ENCODE measurements at places on chromosomes 16 and 17.

DNA sequence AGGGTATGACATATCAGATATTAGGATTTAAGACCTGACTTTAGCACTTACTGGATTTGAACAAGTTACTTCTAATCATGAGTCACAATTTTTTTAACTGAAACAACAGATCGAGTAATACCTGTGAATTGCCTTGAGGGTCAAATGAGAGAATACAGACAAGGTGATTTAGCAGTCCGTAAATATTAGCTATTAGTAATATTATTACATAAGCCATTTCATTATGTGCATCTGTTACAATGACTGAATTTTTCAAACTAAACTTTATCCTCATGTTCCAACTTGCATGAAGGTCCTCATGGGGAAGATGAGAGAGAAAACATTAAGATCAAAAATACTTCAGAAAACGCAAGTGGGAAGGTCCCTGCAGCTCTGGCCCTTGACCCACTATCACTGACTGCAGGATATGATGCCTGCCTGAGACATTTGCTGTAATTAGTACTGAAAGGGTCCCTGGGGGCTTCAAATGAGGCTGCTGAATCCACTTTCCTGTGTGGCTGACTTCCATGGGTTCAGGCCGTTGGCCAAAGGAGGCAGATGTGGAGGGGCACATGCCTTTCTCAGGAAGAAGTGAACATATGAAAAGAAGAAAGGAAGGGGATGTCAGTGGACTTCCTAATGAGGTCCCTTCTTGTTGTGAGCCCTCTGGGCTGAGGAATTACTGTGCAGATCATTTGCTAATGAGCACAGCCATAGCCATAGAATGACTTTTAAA is 441.7 kb downstream of the CDH11 start:
- DNase-seq: no peak

GRCh38 chr16:70331588-70332358 is 14.9 kb upstream of the DDX19A start:
- DNase-seq: no peak

- no peak for DNase-seq
These were observed 10.0 kb downstream of the PITPNC1 start for GRCh38 chr17:67386965-67387551.

GRCh38 chr16:12800817-12801216 is 2.9 kb downstream of the CPPED1 start:
- DNase-seq: no peak

DNA sequence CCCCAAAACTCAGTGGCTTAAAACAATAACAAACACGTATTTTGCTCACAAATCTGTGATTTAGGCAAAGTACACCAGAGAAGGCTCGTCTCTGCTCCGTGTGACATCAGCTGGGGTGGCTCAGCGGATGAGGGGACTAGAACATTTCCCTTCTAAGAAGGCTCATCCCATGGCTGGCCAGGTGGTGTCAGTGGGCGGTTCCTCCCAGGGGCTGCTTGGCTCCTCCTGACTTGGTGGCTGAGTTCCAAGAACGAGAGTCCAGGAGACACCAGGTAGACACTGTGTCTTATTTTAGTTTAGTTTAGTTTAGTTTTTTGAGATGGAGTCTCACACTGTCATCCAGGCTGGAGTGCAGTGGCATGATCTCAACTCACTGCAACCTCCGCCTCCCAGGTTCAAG is 5.6 kb upstream of the CHMP6 start:
- no peak for DNase-seq

DNA sequence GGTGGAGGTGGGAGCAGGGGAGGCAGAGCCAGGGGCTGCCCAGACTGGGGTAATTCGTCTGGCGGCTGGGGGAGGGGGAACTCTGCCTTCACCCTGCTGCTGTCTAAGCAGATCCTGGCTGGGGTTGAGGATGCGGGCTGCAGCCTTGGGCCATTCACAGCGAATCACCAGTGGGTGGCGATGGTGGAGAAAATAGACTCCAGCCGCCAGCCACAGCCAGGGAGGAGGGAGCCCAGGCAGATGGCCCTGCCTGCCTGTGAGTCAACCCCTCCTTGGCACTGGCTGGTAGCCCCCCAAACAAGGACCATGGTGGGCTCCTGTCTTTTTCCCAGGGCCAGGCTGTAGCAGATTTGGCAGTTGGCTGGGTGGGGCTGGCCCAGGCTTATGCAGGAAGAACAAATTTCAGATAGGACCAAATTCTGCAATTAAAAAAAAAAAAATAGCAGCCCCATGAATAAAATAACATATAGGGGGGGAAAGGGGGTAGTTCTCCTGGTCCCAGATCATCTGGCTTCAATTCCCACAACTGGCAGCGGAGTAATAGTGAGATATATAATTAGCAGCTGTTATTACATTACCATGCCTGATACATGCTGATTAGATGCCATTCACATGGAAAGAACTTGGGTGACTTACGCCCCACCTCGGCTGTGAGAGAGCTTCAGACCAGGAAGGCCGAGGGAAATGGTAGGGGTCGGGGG is 41.5 kb upstream of the CDH5 start:
- DNase-seq: no peak

GRCh38 chr17:74950207-74950606 is 14.5 kb downstream of the OTOP3 start:
- no peak for DNase-seq

DNA sequence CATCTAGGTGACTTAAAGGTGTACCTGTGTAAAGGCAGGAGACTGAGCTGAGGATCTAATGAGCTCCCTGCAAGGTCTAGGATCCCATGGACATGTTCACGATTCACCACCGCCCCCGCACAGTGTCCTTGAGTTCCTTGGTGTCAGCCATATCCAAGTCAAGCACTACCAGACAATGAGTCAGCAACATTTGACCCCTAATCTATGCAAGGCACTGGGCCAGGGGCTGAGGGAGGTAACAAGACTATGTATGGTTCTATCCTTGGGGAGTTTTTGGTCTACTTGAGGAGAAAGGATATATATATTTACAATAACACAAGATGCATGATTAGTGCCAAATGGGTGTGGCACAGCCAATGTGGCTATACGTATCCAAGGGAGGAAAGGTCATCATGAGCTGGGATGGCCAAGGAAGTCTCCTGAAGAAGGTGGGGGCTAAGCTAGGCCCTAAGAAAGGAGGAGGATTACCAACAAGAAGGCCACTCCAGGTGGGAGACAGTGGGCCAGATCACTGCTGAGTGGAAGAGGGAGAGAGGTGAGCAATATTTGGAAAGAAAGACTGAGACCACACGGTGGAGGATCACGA is 35.0 kb downstream of the ITGB3 start:
- no peak for DNase-seq

DNA sequence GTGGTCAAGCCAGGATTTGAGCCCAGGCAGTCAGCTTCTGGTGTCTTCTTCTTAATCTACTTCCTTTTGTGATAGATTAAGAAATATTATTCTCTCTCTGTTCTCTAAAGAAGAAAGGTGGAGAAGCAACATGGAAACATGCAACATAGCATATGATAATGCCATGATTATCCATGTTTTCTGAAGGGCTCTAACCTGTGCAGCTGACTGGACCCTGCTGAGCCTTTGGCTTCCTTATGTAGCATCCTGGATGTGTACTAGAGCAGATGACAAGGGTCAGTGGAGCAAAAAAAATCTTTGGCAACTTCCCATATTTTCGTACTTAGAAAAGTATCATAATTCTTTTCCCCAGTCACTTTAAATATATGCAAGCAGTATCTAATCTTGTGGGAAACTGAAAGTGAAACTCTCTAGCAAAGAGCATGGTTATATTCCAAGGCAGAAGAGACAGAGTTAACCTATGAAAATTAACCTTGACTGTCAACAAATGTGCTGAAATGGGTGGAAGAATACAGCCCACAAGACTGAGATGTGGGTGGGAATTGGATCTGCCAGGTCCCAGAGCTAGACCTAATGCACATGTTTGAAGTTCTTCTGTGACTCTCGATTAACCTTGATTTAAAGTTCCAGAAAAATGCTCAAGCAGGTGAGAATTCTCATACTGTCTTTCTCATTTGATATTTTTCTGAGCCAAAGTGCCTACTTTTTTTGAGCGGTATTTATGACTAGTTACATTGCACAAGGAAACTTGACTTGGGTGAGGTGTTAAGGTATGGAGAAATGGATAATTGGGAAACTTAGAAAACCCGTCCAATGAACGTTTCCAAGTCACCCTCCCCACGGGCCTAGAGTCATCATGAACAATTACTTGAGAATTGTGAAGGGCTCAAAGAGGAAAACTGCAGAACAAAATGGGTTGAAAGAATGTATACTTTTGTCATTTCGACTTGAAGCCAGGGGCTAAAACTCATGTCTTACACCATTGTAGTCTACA is 248.6 kb downstream of the FTO start:
- no peak for DNase-seq

DNA sequence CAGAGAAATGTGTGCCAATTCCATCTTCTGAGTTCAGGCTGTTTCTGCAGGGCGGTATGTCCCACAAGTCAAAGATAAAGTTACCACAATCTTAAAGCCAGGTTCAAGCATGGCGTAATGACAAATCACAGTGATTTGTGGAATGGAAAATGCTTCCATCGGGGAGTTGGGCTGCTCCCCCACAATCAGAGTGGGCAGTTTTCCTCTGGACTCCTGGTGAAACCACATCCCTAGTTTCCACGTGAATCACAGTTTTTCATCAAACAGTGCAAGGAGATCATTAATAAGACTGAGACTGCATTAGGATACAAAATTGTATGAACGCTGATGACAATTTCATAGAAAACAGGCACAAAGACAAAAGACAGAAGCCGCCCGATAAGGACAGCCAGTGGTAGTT is 3.6 kb downstream of the LITAF start:
- no peak for DNase-seq

- no peak for DNase-seq
These were observed 224.6 kb upstream of the CDH5 start for GRCh38 chr16:66141885-66142284.

DNA sequence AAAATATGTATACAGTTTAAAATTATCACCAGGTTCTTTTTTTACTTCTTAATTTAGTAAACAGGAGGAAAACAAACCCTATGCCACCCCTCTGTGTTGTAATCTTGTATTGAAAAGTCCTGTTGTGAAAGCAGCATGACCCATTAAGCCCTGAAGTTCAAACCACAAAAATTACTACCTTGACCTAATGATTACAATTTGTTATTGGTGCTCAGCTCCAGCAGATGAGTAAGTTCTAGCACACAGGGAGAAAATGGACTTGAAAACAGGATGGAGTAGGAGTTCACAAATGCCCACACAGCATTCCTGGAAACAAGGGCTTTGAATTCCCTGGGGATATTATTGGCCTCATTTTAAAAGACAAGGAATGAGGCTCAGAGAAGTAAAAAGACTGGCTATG is 505.8 kb upstream of the ERCC4 start:
- DNase-seq: no peak

- no peak for DNase-seq
These were observed 67.6 kb downstream of the KPNA2 start for GRCh38 chr17:68103148-68103547.

DNA sequence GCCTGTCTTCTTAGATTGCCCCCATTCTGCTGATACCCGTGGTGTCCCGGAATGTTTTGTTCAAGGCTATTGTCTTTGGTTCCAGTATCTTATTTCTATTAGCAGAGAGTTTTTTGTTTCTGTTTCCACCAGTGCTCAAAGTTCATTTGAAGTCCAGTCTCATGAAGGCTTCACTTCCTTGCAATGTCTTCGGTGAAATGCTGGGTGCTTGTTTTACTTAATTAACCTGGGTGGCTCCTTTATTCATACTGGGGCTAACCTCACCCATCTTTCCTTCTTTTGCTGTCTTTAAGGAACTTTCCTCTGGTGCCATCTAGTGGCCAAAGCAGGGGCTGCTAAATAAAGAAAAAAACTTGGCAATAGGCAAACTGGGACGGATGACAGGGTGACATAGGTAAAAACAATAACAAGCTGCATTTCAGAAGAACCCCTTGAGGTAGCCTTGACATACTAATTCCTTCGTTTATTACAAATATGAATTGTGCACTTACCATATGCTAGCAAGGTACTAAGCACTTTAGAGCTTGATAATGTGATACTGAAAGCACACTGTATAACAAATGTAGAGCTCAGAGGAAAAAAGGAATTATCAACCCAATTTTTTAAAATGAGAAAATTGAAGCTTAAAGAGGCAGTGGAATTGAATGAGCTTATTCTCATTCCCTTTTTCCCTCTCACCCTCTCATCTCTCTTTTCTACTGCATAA is 2.8 kb upstream of the SMIM36 start:
- peak; percentile 59 for DNase-seq

GRCh38 chr17:48630925-48631692 is 5.0 kb upstream of the HOXB9 start:
- no peak for DNase-seq

- DNase-seq: peak; percentile 72
These were observed 4.8 kb upstream of the ARL4D start for GRCh38 chr17:43393944-43394482.

- no peak for DNase-seq
These were observed 46.4 kb downstream of the NKD1 start for GRCh38 chr16:50594308-50595260.

- DNase-seq: no peak
These were observed 17.9 kb upstream of the NDEL1 start for GRCh38 chr17:8417806-8418205.

- DNase-seq: no peak
These were observed 451.5 kb upstream of the HSBP1 start for GRCh38 chr16:83356266-83356665.

DNA sequence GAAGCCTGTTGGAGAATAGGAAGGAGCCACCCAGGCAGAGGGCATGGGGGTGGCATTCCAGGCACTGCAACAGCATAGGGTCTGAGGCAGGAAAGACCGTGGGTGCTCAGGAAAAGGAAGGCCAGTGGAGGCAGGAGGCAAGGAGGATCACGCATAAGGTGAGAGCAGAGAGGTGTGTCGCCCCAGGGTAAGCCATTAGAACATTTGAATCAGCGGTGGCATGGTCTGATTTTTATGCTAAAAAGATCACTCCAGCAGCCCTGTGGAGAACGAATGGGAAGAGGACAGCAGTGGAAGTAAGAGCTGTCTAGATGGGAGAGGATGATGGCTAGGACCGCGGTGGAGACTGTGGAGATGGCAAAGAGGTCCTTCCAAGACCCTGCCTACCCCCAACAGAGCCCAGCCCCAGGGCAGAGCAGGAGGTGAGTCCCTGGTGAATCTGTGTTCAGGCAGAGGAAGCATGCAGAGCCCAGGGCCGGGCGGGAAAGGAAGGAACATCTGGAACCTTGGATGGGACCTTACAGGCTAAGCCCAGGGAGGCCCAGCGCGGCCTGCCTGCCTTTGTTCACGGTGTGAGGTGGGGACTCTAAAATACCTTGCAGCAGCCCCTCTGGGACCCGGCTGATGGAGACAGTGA is 7.8 kb downstream of the LPO start:
- DNase-seq: no peak

GRCh38 chr16:86565181-86565631 is 1.4 kb upstream of the FOXC2 start:
- DNase-seq: no peak

- DNase-seq: peak; percentile 4
These were observed 13.4 kb upstream of the SULT1A1 start for GRCh38 chr16:28623172-28623711.

Measured in stimulated activated CD4-positive, alpha-beta T cell treated with anti-CD3 and anti-CD28 coated beads, Interleukin-1b, Interleukin-23, amount 100 ng/mL, for 1 hour (primary cell).